ENCODE measurements at places on chromosomes 6 and 20. TPM values are rescaled to one million over a fixed set of nuclear protein-coding genes. Genes with fewer than 3 reads are reported as not detected.
A peak's percentile ranks its signal among the peaks of the same experiment; 100 is the strongest.

DNA sequence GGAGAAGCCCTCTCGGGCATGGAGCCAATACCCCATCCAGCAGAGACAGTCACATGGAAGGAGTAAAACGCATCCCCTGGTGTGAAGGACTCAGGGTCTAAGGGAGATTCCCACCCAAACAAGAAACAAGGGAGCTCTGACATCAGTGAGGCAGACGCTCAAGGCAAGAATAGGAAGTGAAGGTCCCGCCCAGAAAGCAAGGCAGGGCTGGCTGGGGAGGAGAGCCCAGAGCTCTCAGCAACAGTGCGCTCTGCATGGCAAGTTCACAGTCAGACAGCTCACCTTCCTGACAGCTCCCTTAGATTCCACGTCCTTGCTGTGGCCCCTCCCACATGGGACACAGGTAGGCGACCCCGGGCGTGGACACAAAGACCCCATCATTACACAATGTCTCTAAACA is 85.6 kb downstream of the TTLL2 start:
- no peaks in the 10 kb centered on the region for H3K27me3 ChIP-seq
- DNase-seq, result no peak
- no peaks in the 10 kb centered on the region for H3K4me1 ChIP-seq

DNA sequence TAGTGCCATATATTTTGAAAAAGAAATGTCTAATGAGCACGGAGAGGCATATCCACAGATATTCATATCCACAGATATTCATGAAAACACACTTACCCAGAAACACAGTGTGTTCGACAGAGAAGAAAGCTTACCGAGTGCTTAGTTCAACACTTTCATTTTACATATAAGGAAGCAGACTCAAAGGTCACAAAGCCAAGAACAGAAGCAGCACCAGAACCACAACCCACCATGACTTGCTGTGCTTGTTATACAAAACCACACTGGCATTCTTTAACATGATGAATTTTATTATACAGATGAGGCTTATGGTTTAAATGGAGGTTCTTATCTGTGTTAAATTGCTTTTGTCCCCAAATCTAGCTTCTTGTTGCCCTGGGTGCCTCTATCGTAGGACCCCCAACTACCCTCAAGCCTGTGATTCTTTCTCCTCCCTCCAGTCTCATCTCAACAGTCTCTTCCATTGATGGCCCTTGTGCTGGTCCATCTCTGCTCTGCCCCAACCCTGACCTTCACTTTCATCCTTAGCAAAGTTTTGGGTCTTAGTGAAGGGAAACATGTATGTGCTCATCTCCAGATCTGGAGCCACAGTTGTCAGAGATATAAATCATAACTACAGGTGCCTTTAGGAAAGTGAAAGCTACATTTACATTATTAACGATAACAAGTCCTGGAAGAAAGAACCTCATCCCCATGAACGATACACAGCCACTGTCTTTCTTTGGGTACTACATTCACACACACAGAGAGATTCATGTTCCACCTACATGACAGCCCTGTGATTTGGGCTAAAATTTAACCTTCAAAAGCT is 40.0 kb downstream of the SF3B5 start:
- H3K27me3 ChIP-seq, result no peaks in the 10 kb centered on the region
- no peaks in the 10 kb centered on the region for H3K36me3 ChIP-seq
- no peak overlapping the region for H3K4me3 ChIP-seq
- H3K4me1 ChIP-seq, result peaks cover 6% of the 10 kb centered on the region
- H3K27ac ChIP-seq, result peak overlapping the region; percentile 62

GRCh38 chr6:7899101-7899888 is 11.3 kb downstream of the TXNDC5 start:
- no peak overlapping the region for H3K4me3 ChIP-seq
- no peaks in the 10 kb centered on the region for H3K4me1 ChIP-seq
- no peak for DNase-seq
- no peak overlapping the region for H3K27ac ChIP-seq

GRCh38 chr6:149060300-149060984 is 257.1 kb upstream of the TAB2 start:
- peak; percentile 58 for DNase-seq
- H3K4me3 ChIP-seq, result no peak overlapping the region
- peaks cover 66% of the 10 kb centered on the region for H3K4me1 ChIP-seq

DNA sequence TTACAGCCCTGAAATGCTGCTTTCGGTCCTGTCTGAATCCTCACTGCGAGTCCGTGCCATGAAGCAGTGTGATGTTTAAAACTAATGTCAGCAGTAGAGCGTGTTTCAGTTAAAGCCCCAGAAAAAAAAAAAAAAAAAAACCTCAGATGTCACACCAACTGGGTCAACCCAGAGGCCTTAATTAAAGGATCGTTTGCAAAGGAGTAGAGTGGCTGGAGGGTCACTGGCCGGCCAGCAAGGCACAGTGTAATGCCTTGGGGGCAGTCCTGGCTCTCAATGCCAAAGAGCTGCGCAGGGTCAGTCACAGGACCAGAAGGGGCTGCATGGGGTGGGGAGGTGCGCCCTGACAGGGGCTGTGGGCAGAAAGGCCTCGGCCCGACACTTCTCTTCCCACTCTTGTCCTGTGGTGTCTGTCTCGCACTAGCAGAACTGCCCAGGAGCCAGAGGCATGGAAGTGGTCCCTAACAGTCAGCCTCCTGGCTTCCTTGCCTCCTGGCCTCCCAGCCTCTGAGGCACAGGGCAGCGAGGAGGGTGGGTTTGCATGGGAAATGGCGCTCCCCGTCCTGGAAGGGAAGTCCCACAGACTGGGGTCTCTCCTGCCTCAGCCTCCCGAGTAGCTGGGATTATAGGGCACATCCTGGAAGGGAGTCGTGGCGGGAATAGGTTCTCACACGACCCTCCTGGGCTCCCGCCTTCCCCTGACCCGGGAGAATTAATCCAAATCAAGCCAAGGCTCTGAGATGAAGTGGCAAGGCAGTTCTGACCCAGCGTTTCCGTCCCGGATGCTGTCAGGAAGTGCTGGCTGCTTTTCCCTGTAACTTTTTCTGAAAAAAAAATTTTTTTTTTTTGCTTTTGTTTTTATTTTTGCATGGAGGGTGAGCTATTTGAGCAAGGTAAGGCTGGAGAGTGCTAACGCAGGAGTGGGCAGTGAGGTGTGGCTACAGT is 53.7 kb upstream of the MPC1 start:
- H3K4me3 ChIP-seq, result no peak overlapping the region
- H3K27ac ChIP-seq, result peak overlapping the region; percentile 81
- H3K27me3 ChIP-seq, result no peaks in the 10 kb centered on the region
- H3K36me3 ChIP-seq, result no peaks in the 10 kb centered on the region
- H3K4me1 ChIP-seq, result peaks cover 66% of the 10 kb centered on the region
- no peak for DNase-seq

DNA sequence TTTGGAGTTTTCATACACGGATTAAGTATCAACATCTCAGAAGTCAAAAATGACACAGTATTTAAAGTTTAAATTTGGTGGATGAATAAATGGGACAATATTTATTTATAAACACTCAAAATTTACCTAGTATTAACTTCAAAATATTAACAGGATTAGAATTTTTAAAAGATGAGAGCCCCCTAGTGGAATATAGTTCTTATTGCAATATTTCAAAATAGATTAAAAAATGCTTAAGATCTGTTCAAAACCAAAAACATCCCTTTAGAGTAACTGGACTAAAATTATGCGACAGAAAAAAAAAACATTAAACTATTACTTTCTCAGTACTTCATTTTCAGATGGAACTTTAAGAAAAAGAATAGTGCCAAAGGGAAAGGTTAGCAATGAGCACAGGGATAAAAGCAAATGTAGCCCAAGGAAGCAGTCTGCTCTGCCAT is 56.6 kb downstream of the SNX14 start:
- peaks cover 10% of the 10 kb centered on the region for H3K36me3 ChIP-seq
- H3K4me1 ChIP-seq, result no peaks in the 10 kb centered on the region
- H3K27ac ChIP-seq, result no peak overlapping the region
- H3K4me3 ChIP-seq, result no peak overlapping the region
- DNase-seq, result no peak

- H3K36me3 ChIP-seq, result no peaks in the 10 kb centered on the region
- H3K4me1 ChIP-seq, result peaks cover 19% of the 10 kb centered on the region
- no peak overlapping the region for H3K4me3 ChIP-seq
- H3K27ac ChIP-seq, result no peak overlapping the region
- H3K27me3 ChIP-seq, result no peaks in the 10 kb centered on the region
These were observed 59.7 kb downstream of the GPR6 start for GRCh38 chr6:110037726-110038295.

- no peaks in the 10 kb centered on the region for H3K27me3 ChIP-seq
- DNase-seq, result peak; percentile 63
- H3K4me3 ChIP-seq, result no peak overlapping the region
- H3K36me3 ChIP-seq, result no peaks in the 10 kb centered on the region
- H3K27ac ChIP-seq, result no peak overlapping the region
These were observed 30.3 kb downstream of the TBPL1 start for GRCh38 chr6:133983099-133983939.

DNA sequence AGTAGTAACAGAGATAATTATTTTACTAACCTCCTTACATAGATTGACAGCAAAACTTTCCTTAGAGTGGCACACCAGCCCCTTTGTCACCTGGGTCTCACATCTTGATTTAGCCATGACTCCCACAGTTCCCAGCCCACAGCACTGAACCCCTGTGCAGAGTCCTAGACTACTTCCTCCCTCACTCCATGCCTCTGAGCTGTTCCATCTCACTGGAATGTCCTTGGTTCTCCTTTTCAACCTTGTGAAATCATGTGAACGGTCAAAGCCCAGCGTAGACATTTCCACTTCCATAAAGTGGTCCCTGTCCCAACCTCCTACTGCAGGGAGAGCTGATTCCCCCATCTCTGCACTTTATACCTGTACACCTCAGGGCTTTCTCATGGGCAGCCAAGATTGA is 19.7 kb downstream of the CGA start:
- H3K4me1 ChIP-seq, result no peaks in the 10 kb centered on the region
- no peak for DNase-seq
- no peaks in the 10 kb centered on the region for H3K27me3 ChIP-seq
- H3K36me3 ChIP-seq, result no peaks in the 10 kb centered on the region

DNA sequence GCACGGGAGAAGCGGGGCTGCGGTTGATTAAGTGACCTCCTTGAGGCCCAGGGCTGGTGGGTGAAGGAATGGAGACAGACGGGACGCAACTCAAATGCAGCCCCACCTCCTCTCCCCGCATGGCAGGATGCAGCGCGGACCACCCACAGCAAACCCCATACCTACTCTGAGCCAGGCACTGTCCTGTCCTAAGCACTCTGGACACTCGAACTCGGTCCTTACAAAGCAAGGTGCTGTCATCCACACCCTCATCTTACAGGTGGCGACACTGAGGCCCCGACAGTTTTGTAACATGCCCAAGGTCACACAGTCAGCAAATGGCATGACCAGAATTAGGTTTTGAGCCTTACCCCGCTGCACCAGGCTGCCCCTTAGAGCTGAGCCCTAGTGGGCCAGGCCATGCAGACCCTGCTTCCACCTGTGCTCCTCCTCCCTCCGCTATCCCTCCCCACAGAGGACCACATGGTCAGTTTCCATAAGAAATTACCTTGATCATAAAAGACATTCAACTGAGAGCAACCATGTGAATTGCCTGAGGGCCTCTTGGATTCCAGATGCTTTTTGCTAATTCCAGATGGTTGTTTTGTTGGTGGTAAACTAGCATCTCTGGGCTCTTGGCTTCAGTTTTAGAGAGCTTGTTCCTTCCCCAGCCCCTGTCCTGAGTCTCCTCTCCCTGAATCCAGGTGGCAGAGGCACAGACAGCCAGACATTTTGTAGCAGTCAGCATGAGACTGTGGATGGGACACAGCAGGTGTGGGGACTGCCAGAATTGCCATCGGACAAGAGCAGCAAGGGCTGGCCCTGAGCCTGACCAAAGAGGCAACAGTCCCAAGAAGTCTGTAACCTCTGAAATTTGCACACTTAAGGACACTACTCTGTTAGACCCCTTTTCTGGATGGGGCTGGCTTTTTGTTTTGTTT is 171.9 kb upstream of the PMEPA1 start:
- no peak for DNase-seq
- H3K27me3 ChIP-seq, result no peaks in the 10 kb centered on the region

GRCh38 chr20:37579106-37579505 is 51.4 kb upstream of the BLCAP start:
- no peaks in the 10 kb centered on the region for H3K27me3 ChIP-seq
- H3K4me1 ChIP-seq, result no peaks in the 10 kb centered on the region
- no peak overlapping the region for H3K27ac ChIP-seq
- DNase-seq, result no peak
- no peak overlapping the region for H3K4me3 ChIP-seq

DNA sequence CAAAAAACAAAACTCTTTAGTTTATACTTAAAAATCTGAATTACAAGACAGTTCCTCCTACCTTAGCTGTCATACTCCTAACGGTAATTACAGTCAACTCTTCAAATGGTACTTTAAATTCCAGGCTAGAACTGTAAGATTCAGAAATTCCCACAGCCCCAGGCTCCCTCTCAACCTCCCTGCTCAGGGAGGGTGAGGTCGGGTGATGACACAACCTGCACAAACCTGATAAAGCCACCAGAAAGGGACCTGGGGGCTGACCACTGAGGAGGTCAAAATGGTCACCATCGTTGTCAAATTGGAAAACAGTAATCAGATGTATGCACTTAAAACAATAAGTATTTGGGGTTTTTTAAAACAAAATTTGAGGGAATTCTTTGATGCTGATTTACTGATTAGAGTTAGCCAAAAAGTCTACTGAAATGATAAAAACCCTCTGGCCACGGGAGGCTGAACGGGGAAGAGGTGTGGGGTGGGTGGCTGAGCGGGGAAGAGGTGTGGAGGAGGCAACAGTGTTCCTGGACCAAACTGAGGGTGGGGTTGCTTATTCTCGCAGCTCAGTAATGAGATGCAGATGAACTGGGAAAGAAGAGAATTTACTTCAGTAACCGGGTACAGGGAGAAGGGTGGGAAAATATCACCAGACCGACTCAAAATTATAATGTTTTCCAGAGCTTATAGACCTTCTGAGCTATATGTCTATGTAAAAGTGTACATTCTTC is 52.4 kb downstream of the SLC22A1 start:
- no peak overlapping the region for H3K27ac ChIP-seq
- no peaks in the 10 kb centered on the region for H3K36me3 ChIP-seq
- H3K4me1 ChIP-seq, result no peaks in the 10 kb centered on the region
- H3K27me3 ChIP-seq, result no peaks in the 10 kb centered on the region

GRCh38 chr20:54846948-54847347 is 371.6 kb downstream of the DOK5 start:
- no peak for DNase-seq
- H3K4me1 ChIP-seq, result no peaks in the 10 kb centered on the region

GRCh38 chr6:7425808-7426190 is 36.2 kb downstream of the RIOK1 start:
- peaks cover 3% of the 10 kb centered on the region for H3K36me3 ChIP-seq
- H3K27me3 ChIP-seq, result no peaks in the 10 kb centered on the region
- no peak overlapping the region for H3K27ac ChIP-seq
- no peaks in the 10 kb centered on the region for H3K4me1 ChIP-seq
- DNase-seq, result no peak

GRCh38 chr6:44049163-44049988 is 77.9 kb downstream of the MRPL14 start:
- H3K36me3 ChIP-seq, result no peaks in the 10 kb centered on the region
- H3K27me3 ChIP-seq, result no peaks in the 10 kb centered on the region
- no peak overlapping the region for H3K4me3 ChIP-seq
- H3K4me1 ChIP-seq, result peaks cover 9% of the 10 kb centered on the region

GRCh38 chr20:62387933-62388635 is 1.2 kb downstream of the RPS21 start:
- H3K4me3 ChIP-seq, result peak overlapping the region; percentile 63
- peaks cover 37% of the 10 kb centered on the region for H3K36me3 ChIP-seq

The UBD gene
- total RNA-seq, result 158 TPM

The CLPSL2 gene
- total RNA-seq, result not detected

The MUCL3 gene
- total RNA-seq, result 0.05 TPM

The TRAPPC3L gene
- 0.14 TPM for total RNA-seq
